ENCODE measurements at places on chromosomes 11 and 22.

DNA sequence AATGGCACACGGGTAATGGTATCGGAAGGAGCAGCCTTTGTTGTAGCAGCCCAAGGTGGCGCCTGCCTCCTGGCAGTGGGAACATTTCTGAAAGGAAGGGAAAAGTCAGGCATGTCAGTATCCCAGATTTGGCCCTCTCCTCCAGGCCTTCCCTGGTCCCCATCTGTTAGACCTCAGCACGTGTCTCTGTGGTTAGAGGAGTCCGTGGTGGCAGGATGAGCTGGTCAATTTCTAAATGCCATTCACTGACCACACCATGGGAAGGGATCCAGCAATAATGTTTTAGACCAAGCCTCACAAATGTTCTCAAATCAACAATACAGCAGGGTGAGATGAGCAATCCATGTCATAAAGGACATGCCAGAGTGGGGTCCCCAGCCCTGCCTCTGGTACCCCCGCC lies 49.0 kb upstream of the CYP2D6 start:
- DNase-seq, result no peak

DNA sequence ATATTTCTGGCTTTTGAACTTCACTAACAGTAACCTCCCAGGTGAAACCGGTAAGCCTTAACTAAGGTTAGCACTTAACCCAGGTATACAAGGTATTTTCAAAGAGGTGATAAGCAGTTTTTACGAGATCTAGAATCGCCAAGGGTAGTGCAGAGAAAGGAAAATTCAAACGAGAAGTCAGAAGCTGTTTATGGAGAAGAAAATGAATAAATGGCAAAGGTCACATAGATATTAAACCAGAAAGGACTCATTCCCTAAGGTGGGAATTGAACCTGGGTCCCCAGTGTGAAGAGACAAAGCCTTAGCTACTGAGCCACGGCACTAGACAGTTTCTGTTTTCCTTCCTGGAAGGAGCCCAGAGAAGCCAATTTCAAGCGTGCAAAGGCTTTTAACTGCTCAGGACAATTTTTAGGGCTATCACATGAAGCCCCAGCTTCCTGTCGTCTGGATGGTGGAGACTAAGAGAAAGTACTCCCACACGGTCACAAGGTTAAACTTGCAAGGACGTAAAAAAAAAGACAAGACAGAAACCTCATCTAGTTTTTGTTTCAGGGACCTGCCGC lies 5.7 kb upstream of the C1QTNF6 start:
- DNase-seq, result no peak

- no peak for DNase-seq
These were observed 4.3 kb downstream of the CLTCL1 start for GRCh38 chr22:19287076-19287707.

GRCh38 chr11:107689317-107690202 lies 22.3 kb downstream of the SLN start:
- peak; percentile 55 for DNase-seq

GRCh38 chr22:38720350-38720749 lies 14.6 kb downstream of the GTPBP1 start:
- no peak for DNase-seq

GRCh38 chr22:27420817-27421361 lies 380.7 kb downstream of the MN1 start:
- no peak for DNase-seq

DNA sequence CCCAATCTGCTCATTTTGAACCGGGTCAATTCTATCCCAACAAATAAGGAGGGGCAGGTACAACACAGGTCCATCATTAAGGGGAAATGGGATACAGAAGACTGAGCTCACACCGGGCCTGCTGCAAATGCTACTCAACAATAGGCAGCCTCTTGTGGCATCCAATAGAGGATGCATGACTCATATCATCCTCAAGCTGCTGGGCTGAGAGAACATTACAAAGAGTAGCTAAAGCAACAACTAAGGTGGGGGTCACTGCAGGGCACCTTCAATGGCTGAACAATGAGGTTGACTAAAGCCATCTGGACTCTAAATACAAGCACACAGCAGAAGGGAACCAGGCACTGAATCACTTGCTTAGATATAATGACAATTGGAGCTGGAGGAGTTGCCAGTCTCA lies 130.1 kb upstream of the SYN3 start:
- no peak for DNase-seq

DNA sequence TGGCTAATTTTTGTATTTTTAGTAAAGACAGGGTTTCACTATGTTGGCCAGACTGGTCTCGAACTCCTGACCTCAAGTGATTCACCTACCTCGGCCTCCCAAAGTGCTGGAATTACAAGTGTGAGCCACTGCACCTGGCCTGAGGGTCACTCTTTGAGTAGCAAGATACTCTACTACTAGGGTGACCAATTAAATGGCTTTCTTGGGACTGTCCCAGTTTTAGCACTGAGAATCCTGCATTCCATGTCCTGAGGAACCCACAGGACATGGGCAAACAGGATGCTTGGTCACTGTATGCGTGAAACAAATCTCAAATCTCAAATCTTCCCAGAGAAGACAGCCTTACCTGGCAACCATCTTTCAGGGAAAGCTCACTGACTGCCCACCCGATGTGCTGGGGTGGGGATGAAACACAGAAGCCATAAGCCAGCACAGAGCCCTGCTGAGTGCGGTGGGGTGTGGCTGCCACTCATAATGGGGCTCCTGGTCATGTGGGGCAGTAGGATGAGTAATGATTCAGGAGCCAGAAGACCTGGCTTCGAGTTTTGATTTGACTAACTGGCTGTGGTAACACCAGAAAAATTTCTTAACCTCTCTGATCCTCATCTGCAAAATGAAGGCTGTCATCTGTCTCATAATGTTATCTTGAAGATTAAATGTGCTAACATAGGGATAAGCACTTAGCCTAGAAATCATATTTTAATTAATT lies 11.5 kb downstream of the CLMP start:
- no peak for DNase-seq

GRCh38 chr11:101848262-101848661 lies 66.5 kb upstream of the CEP126 start:
- DNase-seq, result no peak

GRCh38 chr11:79940165-79940564 lies 499.3 kb upstream of the TENM4 start:
- DNase-seq, result no peak

GRCh38 chr11:95358511-95359340 lies 127.7 kb upstream of the SESN3 start:
- no peak for DNase-seq

GRCh38 chr11:45168366-45169130 lies 22.1 kb downstream of the PRDM11 start:
- no peak for DNase-seq

- peak; percentile 58 for DNase-seq
These were observed at the start of gene BMAL1 for GRCh38 chr11:13277768-13278608. Gene BMAL1, plus strand, starts transcription at chr11:13277790. Its CDS starts 76,519 bp downstream, at chr11:13354309.

Data from GM10248 (cell line).